Caco-2 (cell line): ENCODE measurements at places on chromosomes 7 and 10.

GRCh38 chr10:122126763-122127659 lies 138.0 kb downstream of the TACC2 start:
- peaks cover 24% of the 10 kb centered on the region for H3K4me1 ChIP-seq
- peak overlapping the region; percentile 74 for H3K27ac ChIP-seq
- DNase-seq = peak; percentile 70
- H3K36me3 ChIP-seq = peaks cover 2% of the 10 kb centered on the region
- H3K4me3 ChIP-seq = no peak overlapping the region

GRCh38 chr7:40134428-40135316 lies at the start of the genes MPLKIP and SUGCT:
Gene MPLKIP (minus strand): TSS chr7:40134622. CDS start chr7:40134567, 55 bp downstream.
Gene SUGCT (plus strand): TSS chr7:40135005.
- H3K4me1 ChIP-seq = peaks cover 9% of the 10 kb centered on the region
- peak; percentile 85 for DNase-seq
- no peaks in the 10 kb centered on the region for H3K36me3 ChIP-seq
- no peaks in the 10 kb centered on the region for H3K27me3 ChIP-seq
- peak within 1 kb of the TSS; percentile 89 for H3K4me3 ChIP-seq
- H3K27ac ChIP-seq = peak within 1 kb of the TSS; percentile 92

DNA sequence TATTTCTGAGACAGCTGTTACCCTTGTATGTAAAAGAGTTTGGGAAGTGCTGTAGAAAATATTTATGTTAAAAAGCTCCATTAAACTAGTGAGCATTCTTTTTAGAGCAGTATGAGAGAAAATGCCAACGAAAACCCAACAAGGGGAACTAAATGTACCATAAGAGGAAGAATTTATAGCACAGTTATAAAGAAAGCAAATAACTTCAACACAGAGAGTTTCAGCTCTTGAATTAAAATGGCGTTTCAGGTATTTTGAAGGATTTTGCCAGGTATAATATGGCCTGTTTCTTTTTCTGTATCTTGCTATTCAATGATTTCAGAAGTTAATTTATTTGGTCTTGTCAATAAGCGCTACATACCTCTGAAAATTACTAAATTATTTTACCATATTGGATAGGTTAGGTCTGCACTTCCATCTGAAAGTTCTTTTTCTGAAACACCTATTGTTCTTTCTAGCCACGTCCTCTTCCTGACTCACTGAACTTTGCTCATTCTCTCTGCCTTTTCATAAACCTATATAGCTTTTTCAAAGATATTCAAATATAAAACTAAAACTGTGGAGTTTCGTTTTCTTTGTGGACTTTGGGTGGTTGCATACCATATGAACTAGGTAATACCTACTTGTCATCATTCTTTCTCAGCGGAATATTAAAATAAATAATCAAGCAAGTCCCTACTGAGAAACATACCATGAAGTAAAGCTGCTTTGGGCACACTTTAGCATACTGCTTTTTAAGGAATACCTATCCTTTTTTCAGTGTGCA lies 136.1 kb downstream of the SEMA3A start:
- no peaks in the 10 kb centered on the region for H3K36me3 ChIP-seq
- peak overlapping the region; percentile 76 for H3K27ac ChIP-seq
- no peak for DNase-seq
- peaks cover 53% of the 10 kb centered on the region for H3K4me1 ChIP-seq

GRCh38 chr7:156082048-156083040 lies 270.1 kb upstream of the SHH start:
- no peaks in the 10 kb centered on the region for H3K4me1 ChIP-seq
- DNase-seq = no peak
- H3K4me3 ChIP-seq = no peak overlapping the region
- no peaks in the 10 kb centered on the region for H3K27me3 ChIP-seq
- H3K27ac ChIP-seq = no peak overlapping the region

DNA sequence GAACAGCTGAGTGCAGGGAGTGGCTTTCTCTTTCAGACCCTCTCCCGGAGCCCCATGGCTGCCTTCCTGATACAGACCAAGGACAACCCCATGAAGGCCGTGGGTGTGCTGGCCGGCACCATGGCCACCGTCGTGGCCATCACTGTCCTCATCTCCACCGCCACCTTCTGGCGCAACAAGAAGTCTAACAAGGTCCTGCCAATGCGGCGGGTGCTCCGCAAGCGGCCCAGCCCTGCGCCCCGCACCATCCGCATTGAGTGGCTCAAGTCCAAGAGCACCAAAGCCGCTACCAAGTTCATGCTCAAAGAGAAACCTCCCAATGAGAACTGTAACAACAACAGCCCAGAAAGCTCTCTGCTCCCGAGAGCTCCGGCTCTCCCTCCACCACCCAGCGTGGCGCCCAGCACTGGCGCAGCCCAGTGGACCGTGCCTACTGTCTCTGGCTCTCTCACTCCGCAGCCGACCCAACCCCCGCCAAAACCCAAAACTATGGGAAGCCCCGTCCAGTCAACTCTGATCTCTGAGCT lies 11.2 kb downstream of the LRIT2 start:
- H3K4me1 ChIP-seq = no peaks in the 10 kb centered on the region
- no peak overlapping the region for H3K27ac ChIP-seq
- H3K27me3 ChIP-seq = peaks cover 2% of the 10 kb centered on the region; the same call in 1 of the 2 replicates
- no peak overlapping the region for H3K4me3 ChIP-seq
- DNase-seq = no peak

GRCh38 chr10:77441353-77442166 lies 196.0 kb downstream of the KCNMA1 start:
- no peak overlapping the region for H3K27ac ChIP-seq
- no peaks in the 10 kb centered on the region for H3K27me3 ChIP-seq
- H3K4me3 ChIP-seq = no peak overlapping the region
- no peak for DNase-seq
- H3K36me3 ChIP-seq = no peaks in the 10 kb centered on the region
- H3K4me1 ChIP-seq = no peaks in the 10 kb centered on the region

DNA sequence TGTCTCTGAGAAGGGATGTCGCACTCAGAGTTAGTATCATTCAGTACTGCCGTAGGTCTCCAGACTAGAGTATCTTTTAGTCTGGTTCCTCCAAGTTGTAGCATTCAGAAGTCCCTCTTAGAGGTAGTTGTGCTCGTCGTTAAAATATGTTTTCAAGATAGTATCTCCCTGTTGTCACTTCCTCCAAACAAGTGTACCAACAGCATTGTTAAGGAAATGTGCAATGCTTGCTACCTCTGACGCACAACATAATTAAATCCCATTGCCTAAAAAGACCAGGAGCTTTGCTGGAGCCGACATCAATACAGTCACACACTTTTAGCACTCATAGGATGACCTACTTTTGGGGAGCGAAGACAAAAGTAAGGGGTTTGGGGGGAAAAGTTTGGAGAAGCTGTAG lies 80.0 kb upstream of the STK17A start:
- no peak overlapping the region for H3K27ac ChIP-seq
- peaks cover 18% of the 10 kb centered on the region for H3K4me1 ChIP-seq
- no peak for DNase-seq
- H3K4me3 ChIP-seq = no peak overlapping the region

GRCh38 chr7:5776894-5777660 lies 4.4 kb downstream of the RNF216 start:
- H3K4me3 ChIP-seq = no peak overlapping the region
- no peak for DNase-seq
- peaks cover 2% of the 10 kb centered on the region; the same call in 1 of the 2 replicates for H3K36me3 ChIP-seq
- no peak overlapping the region for H3K27ac ChIP-seq
- no peaks in the 10 kb centered on the region for H3K27me3 ChIP-seq
- H3K4me1 ChIP-seq = no peaks in the 10 kb centered on the region

DNA sequence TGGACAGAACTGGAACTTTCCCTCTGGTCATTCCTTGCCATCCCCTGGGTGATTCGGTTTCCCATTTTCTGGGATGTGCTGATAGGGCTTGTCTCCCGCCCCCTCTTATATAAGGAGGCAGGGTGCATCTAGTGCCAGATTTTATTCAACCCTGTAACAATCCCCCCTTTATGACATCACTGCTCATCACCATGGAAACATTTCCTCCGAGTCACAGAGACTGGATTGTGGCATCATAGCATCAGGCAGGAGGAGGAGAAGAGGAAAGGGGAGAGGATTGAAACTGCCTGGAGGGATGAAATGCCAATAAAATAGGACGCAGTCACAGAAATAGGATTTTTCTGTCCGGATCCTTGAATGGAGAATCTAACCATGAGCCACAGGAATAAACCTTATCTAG lies 25.0 kb downstream of the SORCS3 start:
- DNase-seq = no peak
- H3K4me3 ChIP-seq = no peak overlapping the region
- H3K36me3 ChIP-seq = no peaks in the 10 kb centered on the region
- no peak overlapping the region for H3K27ac ChIP-seq

GRCh38 chr10:13382703-13383398 lies 34.8 kb upstream of the SEPHS1 start:
- peak overlapping the region; percentile 81 for H3K27ac ChIP-seq
- peak; percentile 62 for DNase-seq
- peak overlapping the region; percentile 40 for H3K4me3 ChIP-seq
- H3K36me3 ChIP-seq = no peaks in the 10 kb centered on the region

DNA sequence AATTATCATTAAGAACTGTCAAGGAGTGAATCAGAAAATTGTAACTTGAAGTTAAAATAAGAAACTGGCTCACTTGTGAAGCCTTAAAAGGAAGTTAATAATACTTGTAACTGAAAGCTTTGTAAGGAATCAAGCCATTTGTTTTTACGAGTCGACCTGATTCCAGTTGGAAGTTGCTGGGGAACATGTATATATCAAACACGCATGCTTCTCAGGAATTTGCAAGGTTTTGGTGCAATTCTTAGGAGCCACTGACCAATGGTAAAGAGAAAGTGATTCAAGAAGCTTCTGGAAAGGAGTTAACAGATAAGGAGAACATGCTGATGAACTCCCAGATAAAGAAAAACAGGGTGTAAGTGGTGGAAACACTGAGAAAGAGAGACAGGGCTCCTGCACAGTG lies 56.4 kb downstream of the ETV1 start:
- H3K36me3 ChIP-seq = no peaks in the 10 kb centered on the region
- no peaks in the 10 kb centered on the region for H3K27me3 ChIP-seq
- H3K4me3 ChIP-seq = no peak overlapping the region
- H3K27ac ChIP-seq = no peak overlapping the region
- DNase-seq = no peak
- H3K4me1 ChIP-seq = no peaks in the 10 kb centered on the region

DNA sequence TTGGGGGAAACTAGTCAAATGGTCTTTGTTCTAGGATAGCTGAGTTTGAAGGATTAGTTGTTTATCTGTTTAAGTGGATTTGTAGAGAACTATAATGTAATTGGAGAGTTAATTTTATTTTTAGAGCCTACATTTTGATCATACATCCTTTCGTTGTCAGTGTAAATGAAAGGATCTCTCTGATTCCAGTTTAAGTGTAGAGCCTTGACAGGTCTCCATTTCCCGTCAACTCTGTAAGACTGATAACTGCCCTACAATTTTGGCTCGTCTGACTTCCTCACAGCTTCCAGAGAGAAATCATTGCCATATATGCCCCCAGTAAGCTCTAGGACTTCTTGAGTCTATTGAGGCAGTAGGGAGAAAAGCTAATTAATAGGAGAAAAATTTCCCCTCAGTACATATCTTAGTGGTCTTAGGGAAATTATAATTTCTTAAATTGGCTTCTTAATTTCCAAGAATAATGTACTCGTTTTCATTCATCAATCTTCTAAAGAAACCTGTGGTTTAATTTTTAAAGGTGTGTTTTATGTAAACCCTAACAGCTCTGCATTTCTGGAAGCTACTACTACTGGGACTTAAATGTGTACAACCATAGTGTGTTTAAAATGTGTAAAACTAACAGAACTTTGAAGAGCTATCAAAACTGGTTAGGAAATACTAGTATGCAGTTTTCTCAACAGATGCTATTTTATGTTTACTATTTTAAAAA lies 3.8 kb downstream of the KMT2E start:
- H3K36me3 ChIP-seq = no peaks in the 10 kb centered on the region
- H3K4me3 ChIP-seq = no peak overlapping the region
- no peak overlapping the region for H3K27ac ChIP-seq
- DNase-seq = no peak

GRCh38 chr7:114900127-114900526 lies 21.8 kb upstream of the MDFIC start:
- DNase-seq = no peak
- H3K27me3 ChIP-seq = no peaks in the 10 kb centered on the region

- no peaks in the 10 kb centered on the region for H3K4me1 ChIP-seq
- no peak overlapping the region for H3K27ac ChIP-seq
- no peaks in the 10 kb centered on the region for H3K36me3 ChIP-seq
- H3K4me3 ChIP-seq = no peak overlapping the region
- no peak for DNase-seq
Observed at GRCh38 chr7:87047-87446, 105.3 kb upstream of the FAM20C start.

DNA sequence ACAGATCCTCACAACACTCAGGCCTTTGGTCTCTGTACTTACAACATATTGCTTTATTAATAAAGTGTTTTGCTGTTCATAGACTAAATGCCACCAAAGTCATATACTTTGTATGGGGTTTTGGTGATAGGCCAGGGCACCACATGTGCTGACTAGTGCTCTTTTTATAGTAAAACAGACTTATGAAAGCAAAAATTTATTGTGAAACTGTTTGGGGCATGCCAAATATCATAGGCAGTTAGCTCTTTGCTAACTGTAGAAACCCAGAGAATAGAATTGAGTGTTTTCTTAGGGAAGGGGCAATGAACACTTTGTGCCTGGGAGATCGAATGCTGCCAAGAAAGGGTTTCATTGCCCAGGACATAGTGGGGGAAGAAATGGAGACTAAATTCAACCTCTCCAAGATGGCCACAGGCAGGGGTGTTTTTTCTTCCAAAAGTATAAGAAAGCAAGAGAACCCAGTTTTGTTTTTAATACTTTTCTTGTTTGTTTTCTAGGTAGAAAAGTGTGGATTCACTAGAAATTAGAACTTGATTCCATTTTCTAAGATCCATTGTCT lies 142.7 kb downstream of the TRIL start:
- H3K36me3 ChIP-seq = no peaks in the 10 kb centered on the region
- H3K27ac ChIP-seq = no peak overlapping the region
- H3K4me3 ChIP-seq = no peak overlapping the region
- no peaks in the 10 kb centered on the region for H3K4me1 ChIP-seq
- DNase-seq = no peak
- H3K27me3 ChIP-seq = no peaks in the 10 kb centered on the region

DNA sequence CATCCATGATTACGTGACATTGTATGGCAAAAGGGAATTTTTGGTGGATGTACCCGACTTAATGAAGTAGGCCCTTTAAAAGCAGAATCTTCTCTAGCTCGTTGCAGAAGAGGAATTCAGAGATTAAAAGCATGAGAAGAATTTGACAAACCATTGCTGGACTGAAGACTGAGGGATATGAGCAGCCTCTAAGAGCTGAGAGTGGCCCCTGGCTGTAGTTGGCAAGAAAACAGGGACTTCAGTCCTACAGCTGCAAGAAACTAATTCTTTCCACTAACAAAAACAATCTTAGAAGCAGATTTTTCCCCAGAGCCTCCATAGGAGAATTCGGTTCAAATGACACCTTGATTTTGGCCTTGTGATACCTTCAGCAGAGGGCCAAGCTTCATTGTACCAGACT lies 34.1 kb downstream of the MACC1 start:
- peaks cover 6% of the 10 kb centered on the region; the same call in 1 of the 2 replicates for H3K4me1 ChIP-seq
- DNase-seq = no peak
- H3K27ac ChIP-seq = no peak overlapping the region
- peaks cover 1% of the 10 kb centered on the region; the same call in 1 of the 2 replicates for H3K36me3 ChIP-seq
- H3K4me3 ChIP-seq = no peak overlapping the region

GRCh38 chr7:120731271-120731670 lies 126.7 kb downstream of the TSPAN12 start:
- H3K36me3 ChIP-seq = no peaks in the 10 kb centered on the region
- no peaks in the 10 kb centered on the region for H3K4me1 ChIP-seq
- H3K27me3 ChIP-seq = no peaks in the 10 kb centered on the region
- no peak overlapping the region for H3K27ac ChIP-seq
